ENCODE measurements at places on chromosomes 2 and 18.

GRCh38 chr18:68666381-68666780 is 48.5 kb downstream of the TMX3 start:
- DNase-seq, result no peak

DNA sequence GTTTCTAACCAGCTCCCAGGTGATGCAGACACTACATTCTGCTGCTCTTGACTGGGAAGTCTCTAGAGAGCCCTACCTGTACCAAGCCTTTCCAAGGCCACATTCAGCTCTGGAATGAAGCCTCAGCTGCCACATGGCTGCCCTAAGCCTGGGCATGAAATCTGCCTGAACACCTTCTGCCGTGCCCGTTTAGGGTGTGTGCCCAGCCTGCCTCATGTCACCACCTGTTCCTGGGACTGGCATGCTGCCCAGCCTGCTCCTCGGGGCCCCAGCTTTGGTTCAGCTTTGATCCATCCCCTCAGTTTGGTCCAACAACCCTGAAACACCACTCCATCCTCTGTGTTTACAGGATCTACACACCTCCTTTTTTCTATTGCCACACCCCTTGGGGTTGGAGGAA is 210.9 kb downstream of the L3MBTL4 start:
- no peak for DNase-seq

GRCh38 chr2:151637271-151637781 is 97.0 kb downstream of the NEB start:
- DNase-seq, result peak; percentile 78

- DNase-seq, result no peak
Measured at GRCh38 chr18:10139783-10140410, 226.1 kb downstream of the VAPA start.

DNA sequence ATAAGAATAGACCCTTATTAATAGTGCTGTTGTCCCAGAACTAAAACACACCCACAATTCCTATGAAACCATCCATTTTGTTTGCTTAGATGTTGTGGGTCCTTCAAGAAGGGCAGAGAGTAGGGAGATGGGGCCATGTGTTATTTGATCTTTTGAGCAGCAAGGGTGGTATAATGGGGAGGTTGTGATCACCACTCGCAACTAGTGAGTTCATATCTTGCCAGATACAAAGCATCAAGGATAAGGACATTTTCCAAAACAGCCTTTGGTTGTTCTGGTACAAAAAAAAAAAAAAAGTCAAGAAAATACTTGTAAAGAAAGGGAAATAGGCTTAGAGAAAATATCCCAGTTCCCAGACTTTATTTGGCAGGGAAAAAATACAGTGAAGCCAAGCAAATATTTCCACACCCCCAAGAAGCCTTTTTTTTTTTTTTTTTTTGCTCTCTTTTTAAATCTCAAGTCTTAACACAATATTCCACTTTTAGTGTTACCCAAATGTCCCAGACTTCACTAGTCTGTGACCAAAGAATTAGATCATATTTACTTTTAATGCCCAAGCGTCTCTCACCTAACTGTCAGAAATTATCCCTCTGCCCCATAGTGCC is 54.1 kb downstream of the ANTXR1 start:
- DNase-seq, result no peak

DNA sequence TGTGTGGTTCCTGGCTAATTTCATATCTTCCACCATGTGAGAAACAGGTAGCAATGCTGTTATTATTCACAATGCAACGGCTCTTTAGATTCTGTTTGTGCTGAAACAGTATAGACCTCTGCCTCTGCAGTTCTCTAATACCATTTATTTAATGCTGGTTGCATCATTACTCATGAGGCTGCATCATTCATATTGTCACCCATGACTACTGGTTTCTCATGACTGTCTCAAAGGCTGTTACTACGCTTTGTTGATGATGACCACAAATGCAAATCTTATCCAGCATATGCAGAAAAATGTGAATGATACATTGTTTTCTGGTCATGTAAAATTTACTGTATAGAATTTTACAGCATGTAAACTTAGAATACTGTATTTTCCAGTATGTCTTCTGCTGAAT is 22.5 kb downstream of the CAVIN2 start:
- no peak for DNase-seq

GRCh38 chr2:227908266-227909054 is 37.0 kb downstream of the DAW1 start:
- no peak for DNase-seq

GRCh38 chr2:58635801-58636375 is 394.8 kb upstream of the FANCL start:
- no peak for DNase-seq

GRCh38 chr2:182038576-182038975 is 52.9 kb downstream of the PPP1R1C start:
- DNase-seq, result no peak

GRCh38 chr2:157325786-157326185 is at the start of gene ERMN:
TSS of gene ERMN (minus strand) at chr2:157325824. CDS start at chr2:157325642, 182 bp downstream.
- DNase-seq, result no peak

DNA sequence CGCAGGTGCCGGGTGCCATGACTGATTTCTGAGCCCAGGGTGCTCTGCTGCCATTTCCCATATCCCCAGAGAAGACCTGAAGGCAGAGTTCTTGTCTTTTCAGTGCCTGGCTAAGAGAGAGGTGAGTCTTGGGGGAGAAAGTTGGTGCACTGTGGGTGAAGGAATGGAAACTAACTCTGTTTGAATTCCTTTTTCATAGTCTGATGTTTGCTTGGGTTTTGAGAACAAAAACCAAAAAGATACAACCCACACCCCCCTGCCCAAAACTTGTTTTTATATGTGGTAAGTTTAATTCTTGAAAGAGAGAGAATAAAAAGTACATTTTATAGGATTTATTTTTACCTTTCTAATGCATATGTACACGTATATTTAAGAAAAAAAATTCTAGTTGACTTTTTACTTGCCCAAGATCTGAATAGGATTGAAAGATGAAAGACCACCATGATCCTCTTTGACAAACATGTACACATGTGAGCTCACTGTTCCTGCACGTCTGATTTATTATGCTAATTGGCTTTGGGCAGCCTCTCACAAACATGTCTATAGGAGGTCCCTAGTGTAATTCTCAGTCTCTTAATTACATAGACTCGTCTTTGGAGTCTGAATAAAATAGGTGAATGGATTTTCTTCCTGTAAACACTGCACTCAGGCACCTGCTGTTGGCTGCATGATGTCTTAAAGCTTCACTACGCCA is 46.3 kb downstream of the ARL4C start:
- DNase-seq, result no peak

GRCh38 chr2:529424-529823 is 147.8 kb downstream of the TMEM18 start:
- DNase-seq, result peak; percentile 28

- no peak for DNase-seq
Measured at GRCh38 chr2:123514613-123515207, 510.4 kb upstream of the CNTNAP5 start.

DNA sequence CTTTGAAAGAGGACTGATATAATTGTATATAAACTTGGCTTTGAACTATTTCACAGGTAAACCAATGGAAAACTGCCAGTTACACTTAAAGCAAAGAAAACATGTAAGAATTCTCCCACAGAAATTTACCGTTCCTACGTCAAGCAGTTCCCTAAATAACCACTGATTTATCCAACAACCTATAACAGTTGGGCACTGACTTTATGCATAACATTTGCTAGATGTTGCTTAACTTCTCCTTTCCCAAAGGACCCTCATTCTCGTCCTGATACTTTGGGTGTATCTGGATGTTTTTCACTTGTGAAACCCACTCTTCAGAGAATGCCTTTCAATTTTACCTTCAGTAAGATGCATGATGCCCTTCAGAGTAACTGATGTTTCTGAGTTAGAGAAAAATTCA is 43.8 kb downstream of the STAT1 start:
- DNase-seq, result no peak

DNA sequence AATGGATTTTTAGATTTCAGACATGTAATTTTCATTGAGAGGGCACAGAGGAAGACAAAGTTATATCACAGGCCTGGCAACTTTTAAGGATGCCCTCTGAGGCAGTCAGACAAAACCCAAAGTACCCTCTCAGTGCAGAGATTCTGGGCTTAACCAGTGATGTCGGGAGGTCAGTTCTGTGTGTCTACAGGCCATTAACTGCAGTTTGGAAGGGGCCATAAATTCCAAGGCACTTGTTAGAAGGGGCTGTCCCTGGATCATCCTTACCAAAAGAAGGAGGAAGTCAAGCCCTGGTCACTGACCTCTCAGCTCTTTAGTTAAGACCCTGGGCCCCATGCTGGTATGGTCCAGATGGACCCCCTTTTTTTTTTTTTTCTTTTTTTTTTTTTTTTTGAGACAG is 60.7 kb downstream of the LRRFIP1 start:
- DNase-seq, result no peak

- peak; percentile 15 for DNase-seq
Measured at GRCh38 chr2:241110607-241111439, 8.7 kb upstream of the MTERF4 start.

DNA sequence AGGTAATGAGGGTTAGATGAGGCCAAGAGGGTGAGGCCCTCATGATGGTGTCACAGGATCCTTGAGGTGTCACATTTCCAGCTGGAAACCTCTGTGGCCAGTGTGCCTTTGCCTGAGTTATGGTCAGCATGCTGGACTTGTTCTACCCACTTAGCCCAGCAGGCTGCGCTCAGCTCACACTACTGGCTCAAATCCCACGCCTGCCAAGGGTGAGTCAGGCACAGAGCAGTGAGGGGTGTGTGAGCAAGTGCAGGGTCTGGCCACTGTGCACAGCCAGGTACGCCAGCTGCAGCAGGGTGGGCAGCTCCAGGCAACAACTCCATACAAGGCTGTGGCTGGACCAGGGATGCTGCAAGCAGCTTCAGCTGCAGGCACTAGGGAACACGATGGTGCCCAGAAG is 616.6 kb upstream of the FSHR start:
- DNase-seq, result no peak

- DNase-seq, result no peak
Measured at GRCh38 chr2:241456546-241456945, 51.8 kb downstream of the STK25 start.

DNA sequence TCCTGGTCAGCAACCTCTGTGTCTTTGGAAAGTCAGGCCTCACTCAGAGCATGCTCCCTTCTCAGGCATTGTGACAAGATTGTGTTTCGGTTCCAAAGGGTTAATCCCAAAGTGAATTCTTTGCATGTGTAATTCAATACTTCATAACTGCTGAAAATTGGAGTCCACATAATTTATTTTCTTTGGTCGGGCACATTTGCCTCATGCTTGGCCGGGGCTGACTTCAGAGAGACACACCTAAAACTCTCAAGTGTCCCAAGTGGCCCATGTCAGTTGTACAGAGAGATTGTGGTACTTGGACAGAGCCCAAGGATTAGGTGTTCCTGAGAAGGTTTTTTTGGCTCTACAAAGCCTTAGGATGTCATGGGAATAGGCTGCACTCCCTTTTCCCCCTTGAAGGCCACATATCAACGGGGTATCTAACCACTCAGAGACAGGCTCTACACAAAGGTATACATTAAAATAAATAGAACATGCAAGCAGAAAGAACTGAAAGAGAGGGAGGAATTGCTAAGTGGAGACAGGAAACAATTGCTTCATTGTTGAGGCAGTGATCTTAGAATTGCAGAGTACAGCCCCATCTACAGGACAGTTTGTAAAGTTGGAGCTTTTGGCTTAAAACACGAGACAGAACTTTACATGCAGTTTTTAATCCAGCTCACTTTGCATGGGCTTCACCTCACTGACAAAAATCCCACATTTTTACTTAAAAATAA is 1232.3 kb upstream of the ZEB2 start:
- DNase-seq, result no peak

GRCh38 chr18:34866310-34866709 is 156.2 kb downstream of the DTNA start:
- no peak for DNase-seq

- no peak for DNase-seq
Measured at GRCh38 chr2:176865336-176865735, 347.3 kb upstream of the HNRNPA3 start.

DNA sequence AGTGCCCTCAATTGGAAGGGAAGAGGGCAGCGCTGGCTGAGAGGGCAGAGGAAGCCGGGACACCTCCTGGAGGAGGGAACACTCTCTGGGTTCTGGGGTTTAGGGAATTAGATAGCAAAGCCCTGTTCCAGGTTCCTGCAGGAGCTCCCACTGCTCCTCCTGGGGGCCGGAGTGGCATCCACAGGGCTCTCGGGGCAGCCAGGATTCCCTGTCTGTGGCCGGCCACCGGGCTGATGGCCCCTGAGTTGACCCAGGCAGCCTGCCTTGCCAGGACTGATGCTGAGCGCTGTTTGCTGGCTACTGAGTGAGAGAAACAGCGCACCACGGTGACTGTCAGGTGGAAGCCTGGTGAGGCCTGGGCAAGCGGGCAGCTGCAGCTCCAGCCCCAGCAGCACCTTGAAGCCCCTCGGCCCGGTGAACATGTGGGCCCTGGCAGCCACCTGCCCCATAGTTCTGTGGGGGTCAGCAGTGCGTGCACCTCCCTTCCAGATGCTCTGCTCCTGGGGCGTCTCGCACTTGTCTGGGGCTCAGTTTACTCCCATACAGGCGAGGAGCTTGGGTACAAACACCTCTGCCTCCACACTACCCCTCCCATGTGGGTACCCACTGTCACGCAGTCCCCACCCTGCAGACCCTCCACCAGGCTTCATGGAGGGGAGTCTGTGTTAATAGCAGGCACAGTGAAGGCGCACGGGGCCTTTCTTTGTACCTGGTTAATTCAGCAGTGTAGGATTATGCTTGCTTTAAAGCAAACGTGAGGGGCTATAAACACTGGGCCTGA is 7.7 kb upstream of the ALLC start:
- DNase-seq, result no peak

- no peak for DNase-seq
Measured at GRCh38 chr2:64681479-64681967, 27.8 kb upstream of the SERTAD2 start.

GRCh38 chr18:33291539-33291938 is 149.0 kb downstream of the CCDC178 start:
- no peak for DNase-seq

DNA sequence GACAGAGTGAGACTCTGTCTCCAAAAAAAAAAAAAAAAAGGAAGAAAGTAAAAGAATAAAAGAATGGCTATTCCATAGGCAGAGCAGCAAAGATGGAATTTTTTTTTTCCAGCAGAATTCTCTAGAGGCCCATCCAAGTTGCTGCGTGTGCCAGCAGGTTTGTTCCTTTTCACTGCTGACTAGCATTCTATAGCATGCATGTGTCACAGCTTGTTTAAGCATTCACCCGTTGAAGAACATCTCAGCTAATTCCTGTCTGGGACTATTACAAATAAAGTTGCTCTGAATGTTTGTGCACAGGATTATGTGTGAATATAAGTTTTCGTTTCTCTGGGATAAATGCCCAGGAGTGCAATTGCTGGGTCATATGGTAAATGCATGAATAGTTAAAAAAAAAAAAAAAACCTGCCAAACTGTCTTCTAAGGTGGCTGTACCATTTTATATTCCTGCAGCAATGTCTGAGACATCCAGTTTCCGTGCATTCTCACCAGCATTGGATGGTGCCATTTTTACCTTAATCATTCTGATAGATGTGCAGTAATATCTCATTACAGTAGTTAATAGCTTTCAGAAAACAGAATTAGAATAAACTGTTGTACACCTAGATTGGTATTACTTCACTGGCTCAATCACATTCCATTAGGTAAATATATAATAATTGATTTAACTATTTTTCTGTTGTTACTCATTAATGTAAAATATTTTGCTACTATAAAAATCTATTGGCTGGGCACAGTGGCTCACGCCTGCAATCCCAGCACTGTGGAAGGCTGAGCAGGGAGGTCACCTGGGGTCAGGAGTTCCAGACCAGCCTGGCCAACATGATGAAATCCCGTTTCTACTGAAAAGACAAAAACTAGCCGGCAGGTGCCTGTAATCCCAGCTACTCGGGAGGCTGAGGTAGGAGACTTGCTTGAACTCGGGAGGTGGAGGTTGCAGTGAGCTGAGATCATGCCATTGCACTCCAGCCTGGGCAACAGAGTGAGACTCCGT is 47.5 kb upstream of the ASAP2 start:
- no peak for DNase-seq

- DNase-seq, result no peak
Measured at GRCh38 chr2:237293978-237294377, 120.0 kb downstream of the COL6A3 start.

All from CD4-positive, alpha-beta T cell treated with Interleukin-17A for 1 hour (primary cell).